ENCODE measurements at places on chromosomes 7 and 10. TPM values are rescaled to one million over a fixed set of nuclear protein-coding genes. Genes with fewer than 3 reads are reported as not detected.

GRCh38 chr7:29859524-29860185 lies 53.3 kb downstream of the WIPF3 start:
- H3K4me3 ChIP-seq, result no peak overlapping the region
- H3K36me3 ChIP-seq, result no peaks in the 10 kb centered on the region
- H3K27ac ChIP-seq, result peak overlapping the region; percentile 26
- DNase-seq, result no peak
- peaks cover 20% of the 10 kb centered on the region for H3K4me1 ChIP-seq

GRCh38 chr10:11180228-11180627 lies 162.6 kb downstream of the CELF2 start:
- H3K36me3 ChIP-seq, result peaks cover 52% of the 10 kb centered on the region
- peak overlapping the region; percentile 1 for H3K4me3 ChIP-seq
- no peaks in the 10 kb centered on the region for H3K27me3 ChIP-seq
- peak; percentile 84 for DNase-seq
- peaks cover 99% of the 10 kb centered on the region for H3K4me1 ChIP-seq

- DNase-seq, result no peak
- no peak overlapping the region for H3K4me3 ChIP-seq
- H3K36me3 ChIP-seq, result peaks cover under 1% of the 10 kb centered on the region
- H3K27me3 ChIP-seq, result no peaks in the 10 kb centered on the region
- peaks cover 3% of the 10 kb centered on the region for H3K4me1 ChIP-seq
- H3K27ac ChIP-seq, result no peak overlapping the region
Measured at GRCh38 chr7:134901389-134902020, 84.8 kb upstream of the AGBL3 start.

DNA sequence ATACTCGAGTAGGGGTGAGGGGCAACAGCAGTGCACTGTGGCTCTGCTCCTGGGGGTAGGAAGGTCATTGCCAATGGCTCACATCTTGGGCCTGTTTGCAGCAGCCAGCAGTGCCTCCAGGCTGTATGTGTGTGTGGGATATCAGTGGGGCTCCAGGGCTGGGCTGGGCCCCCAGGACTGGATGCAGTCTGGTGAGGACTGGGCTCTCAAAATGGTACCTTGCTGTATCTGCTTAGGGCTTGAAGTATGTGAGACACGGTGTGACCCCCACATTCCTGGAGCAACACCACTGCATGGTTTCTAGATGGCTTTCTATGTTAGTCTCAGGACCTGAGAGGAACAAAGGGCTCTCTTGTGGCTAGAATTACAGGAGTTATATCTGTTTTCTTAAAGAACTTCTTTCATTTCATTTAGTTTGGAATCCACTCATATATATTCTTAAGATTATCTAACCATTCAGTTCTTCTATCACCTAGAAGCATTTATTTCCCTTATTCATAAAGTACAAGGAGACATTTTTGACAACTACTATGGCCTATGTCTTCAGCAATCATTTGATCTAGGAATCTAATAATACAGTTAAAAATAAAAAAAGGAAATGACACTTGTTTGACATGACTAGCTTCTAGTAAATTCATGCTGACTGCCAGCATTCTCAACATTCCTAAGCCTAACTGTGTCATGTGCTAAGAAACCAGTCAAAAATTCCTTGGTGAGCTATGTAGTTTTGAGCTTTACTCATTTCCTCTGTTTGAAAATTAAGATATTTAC lies 443.2 kb upstream of the SEMA3A start:
- H3K27ac ChIP-seq, result peak overlapping the region; percentile 29
- no peaks in the 10 kb centered on the region for H3K27me3 ChIP-seq
- peak; percentile 47 for DNase-seq
- H3K36me3 ChIP-seq, result no peaks in the 10 kb centered on the region
- H3K4me1 ChIP-seq, result no peaks in the 10 kb centered on the region

DNA sequence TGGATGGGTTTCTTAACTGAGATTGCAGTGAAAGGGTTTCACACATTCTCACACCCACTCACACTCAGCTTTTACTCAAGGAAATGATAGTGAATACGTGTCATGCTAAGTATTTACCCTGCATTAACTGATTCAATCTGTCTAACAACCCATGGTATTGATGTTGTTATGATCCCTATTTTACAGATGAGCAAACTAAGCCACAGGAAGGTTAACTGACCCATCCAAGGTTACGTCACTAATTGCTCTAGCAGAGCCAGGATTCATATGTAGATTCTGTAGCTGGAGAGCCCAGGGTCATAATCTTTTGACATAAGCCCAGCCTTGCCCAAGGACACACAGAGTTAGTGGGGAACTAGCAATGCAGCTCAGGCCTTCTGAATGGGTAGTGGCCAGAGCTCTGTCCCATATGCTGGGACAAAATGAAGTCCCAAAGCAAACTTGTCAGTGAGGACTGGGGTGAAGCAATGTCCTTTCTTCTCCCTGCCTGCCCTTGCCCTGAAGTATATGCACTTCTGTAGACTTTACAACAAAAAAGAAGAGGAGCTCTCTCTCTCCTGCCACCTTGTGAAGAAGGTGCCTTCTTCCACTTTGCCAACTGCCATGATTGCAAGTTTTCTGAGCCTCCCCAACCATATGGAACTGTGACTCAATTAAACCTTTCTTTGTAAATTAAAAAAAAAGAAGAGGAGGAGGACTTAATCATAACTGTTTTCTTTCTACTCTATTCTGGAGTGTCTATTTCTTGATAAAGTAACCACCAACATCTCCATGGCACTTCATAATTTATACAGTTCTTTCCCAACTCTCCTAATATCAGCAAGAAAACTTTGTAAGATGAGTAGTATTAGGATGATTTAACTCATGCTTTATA lies 4.9 kb upstream of the CYP3A7 start:
- DNase-seq, result no peak
- H3K27ac ChIP-seq, result no peak overlapping the region
- no peaks in the 10 kb centered on the region for H3K36me3 ChIP-seq
- H3K27me3 ChIP-seq, result no peaks in the 10 kb centered on the region
- H3K4me1 ChIP-seq, result no peaks in the 10 kb centered on the region
- no peak overlapping the region for H3K4me3 ChIP-seq

GRCh38 chr10:32959006-32959920 lies 1.2 kb upstream of the ITGB1 start:
- DNase-seq, result no peak
- peak overlapping the region; percentile 94 for H3K4me3 ChIP-seq
- no peaks in the 10 kb centered on the region for H3K36me3 ChIP-seq

- no peaks in the 10 kb centered on the region for H3K27me3 ChIP-seq
- no peak overlapping the region for H3K27ac ChIP-seq
- no peaks in the 10 kb centered on the region for H3K36me3 ChIP-seq
- H3K4me1 ChIP-seq, result no peaks in the 10 kb centered on the region
- H3K4me3 ChIP-seq, result no peak overlapping the region
Measured at GRCh38 chr7:66070222-66070621, 5.4 kb upstream of the ASL start.

DNA sequence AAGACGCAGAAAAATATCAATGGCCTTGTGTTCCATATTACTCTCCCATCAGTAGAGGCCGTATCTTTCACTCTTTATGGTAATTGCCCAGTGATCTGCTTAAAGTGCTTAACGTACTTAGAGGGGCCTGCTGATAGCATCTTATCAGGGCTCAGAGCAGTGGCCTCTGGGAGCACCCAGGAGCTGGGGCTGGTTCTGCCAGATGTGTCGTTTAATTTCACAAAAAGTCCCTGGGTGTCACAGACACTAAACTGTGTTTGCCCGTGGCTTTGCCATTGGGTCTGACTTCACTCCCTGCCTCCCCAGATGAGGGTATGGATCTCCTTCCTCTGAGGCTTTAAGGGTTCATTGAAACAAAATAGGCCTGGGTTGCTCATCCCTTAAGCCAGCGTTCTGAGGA lies 435.3 kb downstream of the GATA3 start:
- DNase-seq, result no peak
- no peak overlapping the region for H3K27ac ChIP-seq
- H3K27me3 ChIP-seq, result no peaks in the 10 kb centered on the region
- H3K36me3 ChIP-seq, result no peaks in the 10 kb centered on the region
- no peaks in the 10 kb centered on the region for H3K4me1 ChIP-seq

- peaks cover 8% of the 10 kb centered on the region for H3K4me1 ChIP-seq
- no peak overlapping the region for H3K27ac ChIP-seq
- H3K27me3 ChIP-seq, result no peaks in the 10 kb centered on the region
- H3K36me3 ChIP-seq, result no peaks in the 10 kb centered on the region
- no peak for DNase-seq
Measured at GRCh38 chr7:45138433-45139267, 18.9 kb upstream of the RAMP3 start.

The OR6V1 gene
- total RNA-seq, result not detected

The IL15RA gene
- total RNA-seq, result 28.6 TPM

The AQP1 gene
- total RNA-seq, result 23.2 TPM

The CPED1 gene
- total RNA-seq, result 41.6 TPM

The ABCB1 gene
- total RNA-seq, result 13.3 TPM

The PDK4 gene
- total RNA-seq, result 85.2 TPM

The LRGUK gene
- total RNA-seq, result 1.0 TPM

The MYOF gene
- 15.1 TPM for total RNA-seq

The AKR1C8 gene
- not detected for total RNA-seq

The EPO gene
- total RNA-seq, result not detected

The FXYD4 gene
- not detected for total RNA-seq

The VPS50 gene
- total RNA-seq, result 32.0 TPM

Measured in spleen (tissue), 13 donors.